Fibroblast of pulmonary artery (primary cell): ENCODE measurements at places on chromosomes 12 and 14.

DNA sequence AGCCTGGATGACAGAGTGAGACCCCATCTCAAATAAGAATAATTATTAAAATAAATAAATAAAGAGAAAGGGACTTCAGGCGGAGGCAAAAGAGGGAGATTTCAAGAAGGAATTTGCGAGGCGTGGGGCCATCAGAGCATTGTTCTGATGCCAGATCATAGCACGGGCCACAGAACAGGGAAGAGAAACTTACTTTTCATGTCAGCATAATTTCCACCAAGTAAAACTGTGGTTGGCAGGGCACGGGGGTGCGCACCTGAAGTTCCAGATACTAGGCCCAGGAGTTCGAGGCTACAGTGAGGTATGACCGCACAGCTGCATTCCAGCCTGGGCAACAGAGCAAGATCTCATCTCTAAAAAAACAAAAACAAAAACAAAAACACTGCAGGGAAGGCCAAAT lies 11.0 kb upstream of the PLBD1 start:
- no peak for DNase-seq

DNA sequence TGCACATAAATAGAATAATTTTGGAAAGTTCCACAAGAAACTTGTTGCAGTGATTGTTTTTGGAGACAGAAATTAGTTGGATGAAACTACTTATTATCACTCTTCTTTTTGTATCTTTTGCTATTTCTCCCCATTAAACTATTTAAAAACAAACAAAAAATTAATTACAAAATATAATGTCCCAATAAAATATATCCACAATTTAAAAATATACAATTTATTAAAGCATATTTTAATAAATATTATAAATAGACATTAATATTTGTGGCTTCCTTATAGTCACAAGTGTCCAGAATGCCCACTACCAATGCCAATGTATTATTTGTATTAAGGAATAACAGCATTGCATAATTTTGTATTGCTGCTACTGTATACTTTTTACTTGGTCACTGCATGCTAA lies 52.5 kb upstream of the GCH1 start:
- no peak for DNase-seq

DNA sequence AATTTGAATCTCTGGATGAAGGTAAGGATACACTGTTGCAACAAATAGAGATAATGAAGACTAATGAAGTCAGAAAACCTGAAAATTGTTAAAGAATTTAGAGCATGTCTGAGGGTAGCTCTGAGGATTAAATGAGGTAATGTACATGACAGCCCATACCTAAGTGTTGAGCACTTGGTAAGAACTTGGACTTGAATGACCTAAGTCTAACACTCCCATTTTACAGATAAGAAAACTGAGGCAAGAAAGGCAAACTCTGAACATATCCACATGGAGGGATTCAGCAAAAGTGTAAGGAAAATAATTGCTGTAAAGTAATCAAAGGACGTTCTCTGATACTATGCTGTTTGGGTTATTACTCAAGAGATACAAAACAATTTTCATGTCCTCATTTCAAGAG lies 29.0 kb downstream of the PTPRB start:
- DNase-seq, result no peak

GRCh38 chr12:26773313-26774104 lies 59.5 kb downstream of the ITPR2 start:
- DNase-seq, result no peak

- peak; percentile 58 for DNase-seq
These were observed 197.3 kb upstream of the CPNE8 start for GRCh38 chr12:39102474-39103209.

DNA sequence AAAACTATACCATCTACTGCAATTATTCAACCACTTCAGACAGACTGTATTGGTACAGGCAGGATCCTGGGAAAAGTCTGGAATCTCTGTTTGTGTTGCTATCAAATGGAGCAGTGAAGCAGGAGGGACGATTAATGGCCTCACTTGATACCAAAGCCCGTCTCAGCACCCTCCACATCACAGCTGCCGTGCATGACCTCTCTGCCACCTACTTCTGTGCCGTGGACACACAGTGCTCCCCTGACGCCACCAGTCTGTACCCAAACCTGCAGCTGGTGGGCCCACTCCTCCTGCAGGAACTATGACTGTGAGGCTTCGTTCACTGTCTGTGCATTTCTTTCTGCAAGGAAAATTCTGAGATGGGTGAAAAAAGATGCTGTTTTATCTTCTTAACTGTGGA lies 284.7 kb downstream of the DAD1 start:
- DNase-seq, result no peak

DNA sequence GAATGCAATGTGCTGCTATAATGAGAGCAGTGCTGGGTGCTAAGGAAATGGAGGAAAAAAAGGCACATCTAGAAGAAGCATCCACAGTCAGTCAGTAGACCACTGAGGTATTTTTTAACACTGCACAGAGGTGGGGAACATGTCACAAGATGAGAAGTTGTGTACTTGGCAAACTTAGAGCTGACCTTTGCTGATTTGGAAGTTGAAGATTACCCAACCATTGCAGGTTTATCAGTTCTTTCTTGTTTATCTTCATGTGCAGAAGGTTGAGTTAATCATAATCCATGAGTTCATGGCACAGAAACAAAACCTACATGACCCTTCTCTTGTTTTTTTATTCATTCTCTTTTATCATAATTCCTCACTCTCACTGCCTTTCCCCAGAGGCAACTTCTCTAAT lies 3.2 kb upstream of the PAH start:
- DNase-seq, result no peak
